NCI-H1092 (cell line): ENCODE measurements at places on chromosomes 12 and 14.

GRCh38 chr14:83940253-83940652 lies 1589.7 kb upstream of the FLRT2 start:
- no peak for DNase-seq

- DNase-seq: no peak
These were observed 124.1 kb downstream of the PAPOLA start for GRCh38 chr14:96626121-96626768.

DNA sequence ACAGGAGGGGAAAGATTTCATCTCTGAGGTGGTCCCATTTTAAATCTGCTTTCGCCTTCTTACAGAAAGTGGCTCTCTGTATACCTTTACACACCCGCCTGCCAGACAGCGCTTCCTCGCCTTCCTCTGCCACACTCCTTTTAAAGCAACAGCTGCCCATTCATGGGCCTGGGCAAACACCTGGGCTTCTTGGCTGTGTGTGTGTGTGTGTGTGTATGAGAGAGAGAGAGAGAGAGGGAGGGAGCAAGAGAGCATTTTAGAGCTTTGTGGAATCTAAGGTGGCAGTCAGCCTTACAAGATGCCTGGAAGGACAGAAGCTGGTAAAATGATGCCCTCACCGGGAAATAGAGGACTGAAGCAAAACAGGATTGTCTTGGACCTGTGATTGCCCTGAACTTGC lies 20.0 kb downstream of the PTHLH start:
- no peak for DNase-seq

DNA sequence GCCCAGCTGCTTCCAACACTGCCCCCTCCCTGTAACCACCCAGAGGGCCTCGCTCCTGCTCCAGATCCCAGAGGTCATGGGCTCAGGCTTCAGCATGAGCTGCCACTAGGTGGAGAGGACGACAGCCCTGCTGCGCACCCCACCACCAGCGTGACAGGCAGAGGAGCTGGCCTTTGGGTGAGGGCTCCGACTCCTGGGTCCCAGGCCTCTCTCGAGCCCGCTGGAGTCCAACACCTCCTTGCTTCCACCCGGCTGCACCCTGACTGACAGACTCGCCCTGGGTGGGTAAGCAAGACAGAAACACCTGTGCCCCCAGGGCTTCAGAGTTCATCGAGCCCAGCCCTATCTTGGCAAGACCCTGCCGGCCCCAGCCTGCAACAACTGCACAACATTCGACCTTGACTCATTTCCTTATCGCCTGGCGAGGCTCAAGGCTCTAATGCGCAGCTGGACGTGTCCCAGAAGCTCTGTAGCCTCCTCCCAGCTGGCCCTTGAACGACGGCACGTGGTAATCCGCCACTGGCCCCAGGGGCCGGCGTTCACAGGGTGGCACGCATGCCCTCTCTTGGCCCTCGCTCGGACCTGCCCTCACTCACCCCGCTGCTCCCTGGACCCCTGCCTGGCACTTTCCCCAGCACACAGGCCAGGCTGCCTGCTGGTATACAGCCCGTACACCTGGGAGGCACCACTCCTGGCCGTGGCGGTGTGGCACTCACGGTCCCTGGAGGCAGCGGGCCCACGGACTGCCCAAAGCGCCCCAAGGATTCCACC lies 28.0 kb downstream of the VPS37B start:
- DNase-seq: no peak

DNA sequence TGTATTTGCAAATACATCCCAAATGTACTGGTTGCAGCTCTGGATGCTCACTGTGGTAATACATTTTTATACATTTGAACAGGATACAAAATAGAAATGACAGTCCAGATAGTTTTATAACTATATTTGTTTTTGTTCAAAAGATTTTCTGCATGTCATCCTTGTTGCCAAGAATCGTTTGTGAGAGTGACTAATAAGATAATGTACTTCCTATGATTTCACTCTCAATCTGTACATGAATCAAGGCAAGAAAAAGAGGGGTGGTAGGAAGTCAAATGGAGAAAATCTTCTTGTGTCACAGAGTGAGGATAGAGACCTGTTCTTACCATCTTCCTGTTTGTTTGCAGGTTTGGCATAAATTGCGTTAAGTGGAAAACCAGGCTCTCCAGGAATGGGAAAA lies 13.9 kb downstream of the ARPC3 start:
- no peak for DNase-seq

GRCh38 chr14:72609205-72609916 lies 284.5 kb downstream of the DPF3 start:
- DNase-seq: no peak

DNA sequence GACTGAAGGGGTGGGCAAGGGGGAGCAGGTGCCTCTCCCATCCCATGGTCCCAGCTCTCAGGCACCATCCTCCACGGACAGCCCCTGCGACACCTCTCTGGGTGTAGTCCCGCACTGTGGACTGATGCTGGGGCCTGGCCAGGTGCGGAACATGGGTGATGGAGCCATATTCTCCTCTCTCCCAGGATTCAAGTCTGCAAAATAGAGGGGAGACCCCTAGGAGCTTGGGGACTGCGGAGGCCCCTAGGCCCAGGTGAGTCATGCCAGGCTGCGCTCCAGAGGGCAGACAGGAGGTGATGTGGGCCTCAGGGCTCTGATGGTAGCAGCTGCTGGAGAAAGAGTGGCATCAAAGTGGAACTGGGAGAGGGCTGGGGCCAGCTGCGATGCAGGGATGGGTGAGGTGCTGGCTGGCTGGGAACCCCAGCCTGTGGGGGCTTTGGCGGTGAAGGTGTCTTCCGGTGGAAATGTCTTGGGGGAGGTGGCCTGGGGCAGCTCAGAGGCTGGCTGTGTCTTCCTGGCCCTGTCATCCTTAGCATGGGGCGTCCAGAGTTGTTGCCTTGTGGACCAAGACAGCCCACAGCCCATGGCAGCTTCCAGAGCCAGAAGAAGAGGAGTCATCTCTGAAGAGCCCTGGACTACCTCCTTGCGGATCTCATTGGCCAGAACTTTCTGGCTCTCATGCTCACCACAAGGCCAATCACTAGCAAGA lies 149.1 kb downstream of the KIF26A start:
- DNase-seq: no peak

DNA sequence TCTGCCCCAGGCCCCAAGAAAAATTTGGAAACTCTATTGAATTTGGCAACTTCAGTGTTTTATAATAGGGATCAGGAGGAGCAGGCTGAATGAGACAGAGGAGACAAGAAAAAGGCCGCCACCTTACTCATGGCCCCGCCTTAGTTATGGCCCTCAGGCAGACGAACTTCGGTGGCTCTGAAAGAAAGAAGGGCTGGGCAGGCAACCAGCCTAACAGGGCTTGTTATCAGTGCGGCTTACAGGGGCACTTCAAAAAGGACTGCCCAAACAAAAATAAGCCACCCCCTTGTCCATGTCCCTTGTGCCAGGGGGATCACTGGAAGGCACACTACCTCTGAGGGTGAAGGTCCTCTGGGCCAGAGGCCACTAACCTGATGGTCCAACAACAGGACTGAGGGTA lies 146.3 kb upstream of the ATF7IP start:
- no peak for DNase-seq

- DNase-seq: no peak
These were observed 46.4 kb downstream of the KRT80 start for GRCh38 chr12:52145228-52146088.

GRCh38 chr12:1993871-1994371 lies 10.3 kb downstream of the DCP1B start:
- DNase-seq: no peak

GRCh38 chr14:32808644-32809043 lies 130.0 kb upstream of the NPAS3 start:
- peak; percentile 85 for DNase-seq

- DNase-seq: no peak
These were observed 23.8 kb upstream of the MBIP start for GRCh38 chr14:36344211-36344610.

GRCh38 chr14:35854696-35855270 lies 28.6 kb downstream of the BRMS1L start:
- no peak for DNase-seq

DNA sequence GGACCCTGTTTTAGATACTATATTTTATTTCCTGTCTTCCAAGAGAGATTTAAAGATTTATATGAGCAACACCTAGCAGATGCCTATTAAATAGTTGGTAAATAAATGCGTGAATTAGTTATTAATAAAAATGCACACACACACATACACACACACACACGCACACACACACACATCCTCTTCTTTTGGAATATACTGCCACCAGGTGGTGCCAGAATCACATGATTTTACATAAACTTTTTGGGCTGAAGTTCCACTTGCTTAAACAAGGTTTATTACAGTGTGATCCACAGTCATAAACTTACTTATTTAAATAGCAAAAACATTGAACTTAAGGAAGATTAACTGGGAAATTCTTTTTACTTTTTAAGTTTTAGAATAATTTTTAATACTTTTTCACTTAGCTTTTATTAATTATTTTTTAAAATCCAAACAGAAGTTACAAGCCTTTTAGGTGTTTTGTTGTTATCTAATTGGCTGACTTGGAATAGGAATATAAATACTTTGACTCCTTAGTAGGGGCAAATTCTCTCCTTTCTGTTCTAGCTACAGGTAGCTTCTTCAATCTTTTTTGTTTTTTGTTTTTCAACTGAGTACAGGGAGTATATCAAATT lies 17.5 kb downstream of the RAD51B start:
- DNase-seq: peak; percentile 11

DNA sequence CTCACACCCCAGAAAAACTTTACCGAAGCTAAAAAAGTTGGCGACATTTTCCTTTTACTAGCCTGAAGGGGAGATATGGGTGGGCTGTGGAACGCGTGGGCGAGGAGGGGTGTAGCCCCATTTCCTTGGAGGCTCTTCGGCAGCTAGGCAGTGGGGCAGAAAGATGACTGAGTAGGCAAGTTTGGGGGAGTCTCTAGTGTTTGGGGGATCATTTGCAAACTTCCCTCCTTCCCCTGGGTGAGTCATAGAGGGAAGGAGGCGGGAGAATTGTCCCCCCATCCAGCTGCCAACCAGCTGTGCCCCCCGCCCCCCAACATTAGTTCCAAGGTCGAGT lies 2.3 kb downstream of the GLI1 start:
- DNase-seq: no peak

DNA sequence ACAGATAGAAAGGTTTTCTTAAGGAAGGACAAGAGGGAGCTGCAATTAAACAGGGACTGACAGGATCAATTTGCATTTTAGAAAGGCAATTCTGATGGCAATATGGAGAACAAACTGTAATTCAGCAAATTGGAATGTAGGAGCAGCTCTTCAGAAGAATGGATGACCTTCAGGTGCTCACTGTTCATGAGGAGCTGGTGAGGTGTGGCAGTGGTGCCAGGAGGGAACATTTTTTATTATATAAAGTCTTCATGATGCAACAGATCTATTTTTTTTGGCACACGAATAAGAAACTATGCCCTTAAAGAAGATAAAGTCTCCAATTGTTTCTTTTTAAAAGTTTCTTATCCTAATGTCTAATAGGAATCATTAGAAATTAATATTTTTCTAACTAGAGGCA lies 151.7 kb downstream of the SLC38A4 start:
- no peak for DNase-seq

GRCh38 chr12:22740656-22741355 lies 115.8 kb downstream of the ETNK1 start:
- DNase-seq: no peak

GRCh38 chr14:29643433-29644211 lies 284.0 kb downstream of the PRKD1 start:
- DNase-seq: no peak

DNA sequence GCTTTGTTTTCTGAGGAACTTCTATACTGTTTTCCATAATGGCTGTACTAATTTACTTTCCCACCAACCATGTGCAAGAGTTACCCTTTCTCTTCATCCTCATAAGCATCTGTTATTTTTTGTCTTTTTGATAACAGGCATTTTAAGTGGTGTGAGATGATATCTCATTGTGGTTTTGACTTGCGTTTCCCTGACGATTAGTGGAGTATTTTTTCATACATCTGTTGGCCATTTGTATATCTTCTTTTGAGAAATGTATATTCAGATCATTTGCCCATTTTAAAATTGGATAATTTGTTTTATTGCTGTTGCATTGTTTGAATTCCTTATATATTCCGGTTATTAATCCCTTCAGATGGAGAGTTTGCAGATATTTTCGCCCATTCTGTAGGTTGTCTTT lies 10.2 kb upstream of the HMGA2 start:
- DNase-seq: no peak

DNA sequence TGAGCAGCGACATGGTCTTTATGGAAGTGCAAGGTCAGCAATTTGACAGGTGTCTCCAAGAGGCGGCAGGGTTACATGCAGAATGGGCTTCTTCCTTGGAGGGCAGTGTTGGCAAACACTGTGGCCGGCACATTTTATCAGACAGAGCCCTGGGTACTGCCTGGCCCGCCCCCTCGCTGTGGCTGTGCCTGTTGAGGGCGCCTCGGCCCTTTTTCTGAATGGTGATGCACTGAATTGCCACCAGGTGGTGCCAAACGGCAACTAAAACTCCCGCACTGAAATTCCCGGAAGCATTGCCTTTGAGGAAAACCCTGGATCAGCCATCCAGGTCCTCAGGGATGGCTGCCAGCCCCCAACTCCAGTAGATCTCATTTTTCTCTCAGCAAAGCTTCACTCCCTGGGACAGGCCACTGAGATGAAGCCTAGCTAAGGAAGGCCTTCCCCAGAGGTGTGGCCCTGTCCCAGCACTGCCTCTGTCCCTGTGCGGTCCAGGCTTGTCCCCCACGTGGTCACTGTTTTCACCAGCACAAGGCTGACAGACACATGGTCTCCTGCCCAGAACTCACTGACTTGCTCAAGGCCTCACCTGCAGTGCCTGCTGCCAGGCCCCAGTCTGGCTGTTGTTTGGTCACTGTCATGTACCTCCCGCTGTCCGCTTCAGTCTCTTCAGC lies 73.6 kb downstream of the TESC start:
- peak; percentile 32 for DNase-seq

GRCh38 chr14:73740618-73741326 lies 26.6 kb upstream of the PNMA1 start:
- no peak for DNase-seq

DNA sequence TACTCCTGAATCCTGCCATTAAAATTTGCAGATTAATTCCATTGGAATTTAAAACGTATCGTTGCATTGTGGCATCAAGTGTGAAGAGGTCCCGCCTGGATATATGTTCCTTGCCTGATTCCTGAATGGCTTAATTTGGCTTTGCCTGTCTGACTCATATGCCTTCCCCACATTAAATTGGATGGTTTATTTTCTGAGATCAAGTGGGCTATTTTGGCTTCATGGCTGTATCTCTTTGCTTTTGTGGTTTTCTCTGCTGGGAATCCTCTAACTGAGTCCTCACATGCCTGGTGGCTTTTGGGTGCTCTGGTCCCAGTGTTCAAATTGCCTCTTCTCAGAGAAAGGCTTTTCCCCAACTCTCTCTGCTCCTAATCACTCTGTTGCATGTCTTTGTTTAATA lies 127.9 kb upstream of the DYRK2 start:
- DNase-seq: no peak

- no peak for DNase-seq
These were observed 40.2 kb upstream of the CCT2 start for GRCh38 chr12:69545081-69545480.

DNA sequence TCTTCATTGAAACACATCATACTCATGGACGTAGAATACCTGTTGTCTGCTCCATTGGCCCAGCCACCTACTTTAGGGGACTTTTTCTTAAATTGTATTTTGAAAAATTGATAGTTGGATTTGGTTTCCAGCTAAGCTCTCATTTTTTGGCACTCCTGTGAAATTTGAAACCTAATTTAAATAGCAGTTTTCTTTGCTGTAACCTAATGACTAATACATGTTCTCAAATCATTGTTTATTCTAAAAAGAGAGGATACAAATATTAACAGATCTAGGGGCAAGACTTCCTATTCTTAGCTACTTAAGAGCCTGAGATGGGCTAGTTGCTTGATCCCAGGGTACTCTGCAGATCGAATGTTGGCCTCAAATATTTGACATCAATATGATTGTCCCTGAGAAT lies 78.9 kb downstream of the PLEKHA5 start:
- DNase-seq: no peak
